ENCODE measurements at places on chromosomes 2 and 18. TPM values are rescaled to one million over a fixed set of nuclear protein-coding genes. Genes with fewer than 3 reads are reported as not detected.

GRCh38 chr2:186713691-186714090, 19.8 kb downstream of the FAM171B start:
- DNase-seq, result no peak

AFF3 gene
- 4.1 TPM for total RNA-seq

DNA sequence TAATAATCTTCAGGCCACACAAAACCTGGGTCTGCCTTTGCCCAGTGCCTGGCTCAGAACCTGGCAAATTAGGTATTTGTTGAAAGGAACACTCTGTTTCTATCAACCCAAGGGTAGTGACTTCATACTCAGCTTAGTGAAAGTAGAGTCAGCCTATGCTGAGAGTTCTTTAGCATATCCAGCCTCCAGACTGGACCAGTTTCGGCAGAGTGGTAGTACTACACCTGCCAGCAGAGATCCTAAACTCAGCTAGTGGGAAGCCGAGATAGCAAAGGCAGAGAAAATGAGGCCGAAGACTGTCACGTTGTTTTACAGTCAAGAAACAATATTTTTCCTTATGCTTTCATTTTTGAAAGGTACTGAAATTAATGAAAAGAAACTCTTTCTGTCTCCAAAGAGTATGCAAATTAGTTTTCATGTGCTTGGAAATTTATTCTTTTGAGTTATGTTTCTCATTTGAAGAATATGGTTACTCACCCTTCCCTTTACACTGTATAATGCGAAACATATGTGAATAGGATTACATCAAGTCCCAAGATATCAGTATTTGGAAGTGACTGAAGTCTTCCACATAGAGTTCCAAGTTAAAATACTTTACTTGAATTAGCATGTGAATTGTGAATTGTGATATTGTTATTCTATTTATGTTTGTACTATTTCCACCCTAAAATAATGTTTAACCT, 52.2 kb upstream of the UGP2 start:
- no peak for DNase-seq

SLC35F6 gene
- total RNA-seq, result 10.1 TPM

NAT8 gene
- not detected for total RNA-seq

HRH4 gene
- not detected for total RNA-seq

- no peak for DNase-seq
These were observed 14.3 kb downstream of the PPP1R1C start for GRCh38 chr2:181999911-182000310.

- DNase-seq, result no peak
These were observed 36.4 kb upstream of the GLI2 start for GRCh38 chr2:120699292-120699691.

GRCh38 chr2:100647709-100648108, 84.9 kb downstream of the PDCL3 start:
- DNase-seq, result no peak

DNA sequence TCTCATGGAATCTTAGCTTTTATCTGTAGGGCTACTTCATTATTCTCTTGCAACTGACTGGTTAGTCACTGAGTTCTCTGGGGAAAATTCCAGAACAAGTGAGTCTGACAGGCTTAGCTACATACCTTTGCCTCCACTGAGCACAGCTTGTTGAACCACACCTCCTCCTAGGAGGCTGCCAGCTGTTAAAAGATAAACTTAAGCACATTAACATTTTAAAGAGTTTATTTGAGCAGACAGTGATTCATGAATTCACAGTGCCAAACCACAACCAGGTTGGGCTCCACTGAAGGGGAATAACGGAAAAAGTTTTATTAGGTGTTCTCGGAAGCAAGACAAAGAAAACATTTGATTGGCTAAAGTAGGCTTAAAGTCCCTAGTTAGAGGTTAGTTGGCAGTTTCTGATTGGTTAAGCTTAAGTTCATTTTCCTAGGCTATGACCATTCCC, 12.5 kb upstream of the SLC38A11 start:
- DNase-seq, result no peak

DNA sequence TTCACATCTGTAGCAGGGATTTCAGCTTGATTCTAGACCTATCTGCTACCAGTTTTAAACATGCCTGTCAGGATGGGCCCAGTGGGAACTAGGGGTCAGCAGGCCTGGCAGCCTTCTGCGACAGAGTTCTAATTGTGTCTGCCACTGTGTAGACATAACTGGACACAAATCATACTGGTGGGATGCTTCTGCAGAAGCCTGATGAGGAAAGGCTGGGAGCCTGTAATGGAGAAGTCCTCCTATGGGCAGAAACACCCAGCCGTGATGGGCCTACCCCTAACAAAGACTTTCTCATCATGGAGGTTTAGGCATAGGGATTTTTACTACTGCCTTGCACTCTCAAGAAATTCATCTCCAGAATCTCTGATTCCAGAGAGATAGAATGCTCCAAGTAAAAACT, 166.9 kb downstream of the PDE11A start:
- no peak for DNase-seq

FBLN7 gene
- not detected for total RNA-seq
